K562 (cell line): ENCODE measurements at places on chromosomes 2 and 18.

DNA sequence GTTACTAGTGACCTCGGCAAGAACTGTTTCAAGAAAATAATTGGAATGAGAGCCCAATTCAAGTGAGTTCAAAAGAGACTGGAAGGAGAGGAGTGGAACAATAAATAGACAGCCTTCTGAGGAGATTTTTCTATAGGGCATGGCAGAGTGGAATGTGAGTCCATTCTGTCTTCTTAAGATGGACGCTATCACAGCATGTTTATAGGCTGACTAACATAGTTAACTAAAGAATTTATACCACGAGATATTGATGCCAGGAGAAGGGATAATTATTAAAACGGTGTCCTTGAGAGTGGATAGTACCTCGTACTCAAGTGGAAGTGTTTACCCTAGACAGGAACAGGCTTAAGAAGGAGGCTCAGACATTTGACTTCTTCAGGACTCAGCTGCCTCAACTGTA, 143.5 kb upstream of the RBBP8 start:
- DNase-seq, result no peak

GRCh38 chr2:181258720-181259119, 198.5 kb upstream of the ITGA4 start:
- DNase-seq, result no peak

DNA sequence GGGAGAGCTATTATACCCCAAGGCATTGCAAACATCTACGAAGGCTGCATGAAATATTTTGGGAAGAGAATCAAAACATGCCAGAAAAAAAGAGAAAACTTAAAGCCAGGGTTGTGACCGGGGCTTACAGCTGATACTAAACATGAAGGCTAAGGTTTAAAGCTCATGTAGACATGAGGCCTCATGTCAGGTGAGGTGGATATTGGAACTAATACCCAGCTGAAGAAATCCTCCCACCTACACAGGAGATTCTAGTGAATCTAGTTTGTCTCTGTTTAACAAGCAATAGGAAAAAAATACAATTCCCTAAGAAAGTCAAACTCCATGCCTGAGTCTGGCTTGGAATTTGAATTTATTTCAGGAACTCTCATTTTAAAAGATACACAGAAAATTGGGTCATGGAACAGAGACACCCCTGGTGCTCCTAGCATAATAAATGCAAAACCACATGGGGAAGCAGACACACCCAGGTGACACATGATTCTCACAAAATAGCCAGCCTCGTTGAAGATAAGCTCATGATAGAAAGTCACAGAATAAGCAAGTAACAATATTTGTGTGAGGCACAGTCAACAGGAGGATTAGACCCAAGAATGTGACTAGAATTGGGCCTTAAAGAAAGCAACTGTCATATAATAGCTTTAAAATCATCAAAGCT, 42.2 kb downstream of the UPP2 start:
- DNase-seq, result no peak

- DNase-seq, result no peak
Measured at GRCh38 chr2:56266761-56267414, 83.1 kb downstream of the CCDC85A start.

GRCh38 chr18:51857989-51858388, 482.0 kb upstream of the DCC start:
- no peak for DNase-seq

GRCh38 chr2:149033716-149034115, 4.8 kb upstream of the LYPD6B start:
- DNase-seq, result no peak

DNA sequence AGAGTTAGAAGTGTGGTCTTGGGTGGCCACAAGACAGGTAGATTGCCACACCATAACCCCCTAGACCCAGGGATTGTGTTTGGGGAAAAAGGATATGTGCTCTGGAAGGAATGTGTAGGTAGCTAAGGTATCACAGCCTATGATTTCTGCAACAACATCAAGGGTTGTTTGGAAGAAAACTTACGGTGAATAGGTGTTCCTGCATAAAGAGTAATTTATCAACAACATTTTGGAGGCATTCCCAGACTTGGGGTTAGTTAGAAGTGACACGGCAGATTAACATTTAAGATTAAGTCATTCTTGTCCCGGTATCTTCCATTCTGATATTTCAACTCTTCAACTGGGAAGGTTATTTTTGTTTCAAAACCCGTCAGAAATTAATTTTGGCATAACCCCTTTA, 65.5 kb downstream of the SPP2 start:
- no peak for DNase-seq

DNA sequence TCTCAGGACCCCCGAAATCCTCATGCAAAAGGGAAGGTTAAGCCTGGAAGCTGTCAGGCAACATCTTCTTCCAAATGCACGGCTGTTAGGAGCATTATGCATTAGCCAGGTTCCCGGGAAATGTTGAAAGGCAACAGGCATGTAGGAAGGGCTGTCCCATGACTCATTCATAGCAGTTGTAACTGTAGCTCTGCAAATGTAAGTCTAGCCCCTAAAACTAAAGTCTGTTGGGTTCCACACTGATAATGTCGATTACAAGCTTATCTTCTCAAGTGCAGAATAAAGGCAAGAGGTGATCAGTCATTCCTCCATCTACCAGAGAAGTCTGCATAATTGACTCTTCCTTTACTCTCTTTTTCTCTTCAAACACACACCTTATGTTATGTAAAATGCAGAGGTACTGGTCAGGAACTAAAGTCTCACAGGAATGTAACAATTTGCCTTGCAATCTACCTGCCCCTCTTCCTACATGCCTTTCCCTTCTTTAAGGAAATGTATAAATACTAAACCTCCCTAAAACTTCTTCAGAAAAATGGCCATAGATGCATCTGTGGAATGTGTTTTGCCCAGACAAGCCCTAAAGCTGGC, 99.8 kb downstream of the AKAIN1 start:
- peak; percentile 17 for DNase-seq

GRCh38 chr18:74264303-74265020, 27.3 kb downstream of the CYB5A start:
- DNase-seq, result no peak

DNA sequence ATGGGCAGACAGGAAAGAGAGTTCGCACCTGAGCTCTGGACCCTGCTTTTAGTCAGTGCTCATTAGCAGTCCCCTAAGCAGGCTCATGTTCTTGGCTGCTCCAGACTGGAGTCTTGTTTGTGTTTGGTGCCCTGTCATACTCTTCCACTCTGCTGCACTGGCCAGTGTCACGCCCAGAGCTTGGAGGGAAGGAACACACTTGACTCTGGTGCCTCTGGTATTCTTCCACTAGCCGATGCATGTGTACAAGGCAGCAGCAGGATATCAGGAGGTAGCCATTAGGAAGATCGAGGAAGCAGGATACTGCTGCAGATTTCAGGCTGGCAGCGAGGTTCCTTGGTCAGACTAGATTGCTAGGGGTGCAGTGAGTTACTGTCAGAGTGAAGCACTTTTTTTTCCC, 81.4 kb upstream of the B3GNT2 start:
- DNase-seq, result no peak

- DNase-seq, result no peak
Measured at GRCh38 chr2:191428141-191428540, 182.9 kb downstream of the MYO1B start.

GRCh38 chr2:9310377-9310776, 103.8 kb downstream of the ASAP2 start:
- DNase-seq, result peak; percentile 31

GRCh38 chr18:52481116-52481515, 141.1 kb downstream of the DCC start:
- DNase-seq, result no peak

- no peak for DNase-seq
Measured at GRCh38 chr2:43616967-43617680, 19.9 kb upstream of the PLEKHH2 start.

DNA sequence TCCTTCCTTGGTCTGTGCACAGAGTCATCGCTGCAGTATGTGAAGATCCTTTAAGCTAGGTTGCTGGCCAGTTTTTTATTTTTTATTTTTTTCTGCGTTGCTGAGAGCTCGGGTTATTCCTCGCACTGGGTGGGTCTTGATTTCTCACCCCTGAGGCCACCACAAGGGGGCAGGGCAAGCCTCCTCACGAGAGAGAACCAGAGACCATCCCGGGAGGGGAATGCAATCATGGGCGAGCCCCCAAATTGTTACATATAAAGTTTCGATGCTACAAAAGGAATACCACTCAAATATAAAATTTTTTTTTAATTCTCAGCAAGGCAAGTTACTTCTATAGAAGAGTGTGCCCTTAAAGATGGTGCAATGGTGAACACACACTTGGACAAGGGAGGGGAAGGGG, 24.9 kb downstream of the HTR2B start:
- peak; percentile 22 for DNase-seq

DNA sequence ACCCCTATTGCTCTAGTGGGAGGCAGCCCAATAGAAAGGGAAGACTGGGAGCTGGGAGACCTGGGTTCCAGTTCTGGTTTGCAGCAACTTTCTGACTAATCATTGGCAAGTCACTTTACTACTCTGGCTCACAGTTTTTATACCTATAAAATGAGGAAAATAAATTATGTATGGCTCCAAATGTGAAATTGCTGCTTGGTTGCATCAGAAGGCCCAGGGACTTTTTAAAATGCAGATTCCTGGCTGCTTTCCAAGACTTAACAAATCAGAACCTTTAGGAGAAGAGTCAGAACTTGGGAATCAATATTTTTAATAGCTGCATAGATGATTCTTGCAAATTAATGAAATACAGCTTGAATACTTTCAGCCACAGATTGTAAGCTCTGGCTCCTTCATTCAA, 943.9 kb downstream of the EPHA4 start:
- no peak for DNase-seq

DNA sequence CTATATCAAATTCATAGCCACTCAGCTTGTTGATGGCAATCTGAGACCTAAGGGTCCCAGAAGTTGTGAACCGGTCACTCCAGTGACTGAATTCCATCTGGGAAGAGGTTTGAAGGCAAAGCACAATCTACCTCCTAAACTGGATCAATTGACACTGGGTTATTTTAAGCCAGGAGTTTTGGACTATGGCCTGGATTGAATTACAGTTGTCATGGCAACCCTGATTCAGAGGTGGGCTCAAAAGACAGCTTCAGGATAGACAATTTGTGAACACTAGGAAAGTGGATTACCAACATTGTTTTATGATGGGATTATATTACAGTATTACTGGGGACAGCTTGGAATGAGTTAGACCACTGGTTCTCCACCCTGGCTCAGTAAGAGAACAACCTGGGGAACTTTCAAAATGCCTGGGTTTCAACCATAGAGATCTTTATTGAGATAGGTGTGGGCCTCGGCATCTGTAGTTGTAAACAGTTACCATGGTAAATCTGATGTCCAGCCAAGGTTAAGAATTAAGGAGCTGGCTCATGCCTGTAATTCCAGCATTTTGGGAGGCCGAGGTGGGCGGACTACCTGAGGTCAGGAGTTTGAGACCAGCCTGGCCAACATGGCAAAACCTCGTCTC, 58.8 kb downstream of the MFSD6 start:
- no peak for DNase-seq

- no peak for DNase-seq
Measured at GRCh38 chr18:77096936-77097886, 35.4 kb downstream of the MBP start.

DNA sequence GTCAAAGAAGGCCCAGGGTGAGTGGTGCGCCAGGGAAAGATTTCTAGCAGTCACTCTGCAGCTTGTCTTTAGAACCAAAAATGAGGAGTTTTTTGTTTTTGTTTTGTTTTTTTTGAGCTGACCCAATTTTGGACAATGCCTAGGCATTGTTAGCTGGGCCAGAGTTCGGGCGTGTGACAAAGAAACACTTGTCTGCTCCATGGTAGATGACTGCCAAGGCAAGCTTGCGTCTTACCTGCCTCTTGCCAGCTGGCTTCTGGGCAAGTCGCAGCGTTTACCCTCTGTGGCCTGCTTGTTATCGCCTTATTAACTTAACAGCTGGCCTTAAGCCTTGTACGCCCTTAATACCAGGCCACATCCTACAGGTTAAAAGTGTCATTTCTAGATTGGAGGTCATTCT, 114.3 kb downstream of the GALNT1 start:
- DNase-seq, result no peak

DNA sequence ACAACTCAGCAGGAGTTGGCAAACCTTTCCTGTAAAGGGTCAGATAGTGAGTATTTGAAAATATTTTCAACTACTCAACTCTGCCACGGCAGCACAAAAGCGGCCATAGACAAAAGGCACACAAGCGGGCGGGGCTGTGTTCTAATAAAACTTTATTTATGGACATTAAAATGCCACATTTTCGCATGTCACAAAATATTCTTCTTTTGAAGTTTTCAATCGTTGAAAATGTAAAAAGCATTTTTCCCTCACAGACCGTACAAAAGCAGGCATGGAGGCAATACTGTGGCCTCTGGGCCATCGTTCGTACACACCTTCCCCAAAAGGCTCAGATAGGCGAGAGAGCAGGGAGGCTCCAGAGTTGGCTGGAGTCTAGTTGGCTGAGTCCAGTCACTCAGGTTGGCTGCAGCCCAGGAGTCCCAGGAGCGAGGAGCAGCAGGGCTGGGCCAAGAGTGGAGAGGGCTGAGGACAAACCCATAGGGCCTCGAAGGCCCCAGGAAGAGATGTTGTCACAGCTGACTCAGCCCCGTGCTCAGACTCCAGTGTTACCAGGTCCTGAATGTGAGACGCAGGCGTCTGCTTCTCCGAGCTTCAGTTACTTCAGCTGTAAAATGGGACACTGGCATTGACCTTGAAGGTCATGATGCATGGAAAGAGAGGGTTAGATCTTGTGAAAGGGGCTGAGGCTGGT, 42.5 kb downstream of the SDC1 start:
- peak; percentile 82 for DNase-seq

- no peak for DNase-seq
Measured at GRCh38 chr2:165069151-165069550, 113.8 kb upstream of the SLC38A11 start.

- DNase-seq, result no peak
Measured at GRCh38 chr2:22753476-22753875, 631.5 kb upstream of the KLHL29 start.

GRCh38 chr2:9268301-9269080, 61.9 kb downstream of the ASAP2 start:
- no peak for DNase-seq

DNA sequence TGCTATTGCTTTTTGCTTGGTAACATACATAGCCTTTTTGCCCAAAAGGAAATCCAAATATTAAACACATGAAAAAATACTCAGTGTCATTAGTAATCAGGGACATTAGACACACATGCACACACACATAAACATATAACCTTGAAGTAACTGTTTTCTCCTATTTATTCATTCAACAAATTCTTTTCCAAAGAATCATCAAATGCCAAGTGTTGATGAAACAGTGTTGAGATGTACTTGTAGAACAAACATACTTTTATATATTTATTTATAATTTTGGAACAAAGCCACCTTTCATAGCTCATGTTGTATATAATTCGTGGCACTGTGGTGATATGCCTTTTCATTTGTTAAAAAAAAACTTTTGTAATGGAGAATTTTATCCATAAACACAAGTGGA, 81.0 kb downstream of the APLF start:
- no peak for DNase-seq

- DNase-seq, result no peak
Measured at GRCh38 chr2:8438476-8438875, 243.4 kb upstream of the ID2 start.

- DNase-seq, result peak; percentile 79
Measured at GRCh38 chr18:36809590-36810381, 19.0 kb downstream of the TPGS2 start.

GRCh38 chr2:194842871-194843270, 814.2 kb upstream of the SLC39A10 start:
- no peak for DNase-seq

- no peak for DNase-seq
Measured at GRCh38 chr2:161915121-161915520, 158.9 kb downstream of the DPP4 start.

GRCh38 chr2:233117351-233117750, 57.2 kb downstream of the INPP5D start:
- DNase-seq, result no peak
